ENCODE measurements at places on chromosomes 4 and X.

DNA sequence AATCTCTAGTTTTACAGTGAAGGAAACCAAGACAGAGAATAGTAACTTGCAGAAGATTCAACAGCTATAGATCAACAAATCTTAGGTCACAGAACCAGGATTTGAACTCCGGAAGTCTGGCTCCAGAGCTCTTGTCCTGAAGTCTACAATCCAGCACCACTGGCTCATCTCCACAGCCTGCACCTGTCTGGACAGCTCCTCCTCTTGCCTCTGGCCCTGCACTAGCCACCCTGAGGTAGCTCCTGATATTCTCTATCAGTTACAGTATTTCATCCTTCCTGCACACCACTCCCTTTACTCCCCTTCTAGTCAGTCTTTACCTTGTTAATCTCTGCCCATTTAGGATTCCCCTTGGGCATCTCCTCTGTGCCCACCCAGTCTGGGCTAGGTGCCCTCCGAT lies 58.1 kb upstream of the LNX1 start:
- no peak for DNase-seq

GRCh38 chr4:173821036-173821435 lies 291.0 kb upstream of the HAND2 start:
- no peak for DNase-seq

DNA sequence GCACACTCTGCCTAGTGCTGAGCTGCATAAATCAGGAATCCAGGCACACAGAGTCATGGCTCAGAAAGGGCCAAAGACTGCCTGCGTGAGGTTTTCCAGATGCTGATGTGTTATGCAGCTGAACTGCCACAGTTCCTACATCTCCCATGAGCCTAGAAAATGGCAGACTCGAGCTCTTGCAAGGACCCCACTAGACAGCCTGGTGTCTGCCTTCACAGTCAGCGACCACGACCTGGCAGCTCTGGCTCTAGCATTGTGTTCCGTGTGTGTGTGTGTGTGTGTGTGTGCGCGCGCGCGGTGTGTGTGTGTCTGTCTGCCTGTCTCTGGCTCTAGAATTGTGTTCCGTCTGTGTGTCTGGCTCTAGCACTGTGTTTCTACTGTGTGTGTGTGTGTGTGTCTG lies 203.6 kb upstream of the AGTR2 start:
- no peak for DNase-seq

- DNase-seq: no peak
These were observed 431.8 kb upstream of the DIPK2B start for GRCh38 chrX:45632506-45632905.

GRCh38 chr4:56689201-56689969 lies 8.3 kb upstream of the HOPX start:
- peak; percentile 12 for DNase-seq

DNA sequence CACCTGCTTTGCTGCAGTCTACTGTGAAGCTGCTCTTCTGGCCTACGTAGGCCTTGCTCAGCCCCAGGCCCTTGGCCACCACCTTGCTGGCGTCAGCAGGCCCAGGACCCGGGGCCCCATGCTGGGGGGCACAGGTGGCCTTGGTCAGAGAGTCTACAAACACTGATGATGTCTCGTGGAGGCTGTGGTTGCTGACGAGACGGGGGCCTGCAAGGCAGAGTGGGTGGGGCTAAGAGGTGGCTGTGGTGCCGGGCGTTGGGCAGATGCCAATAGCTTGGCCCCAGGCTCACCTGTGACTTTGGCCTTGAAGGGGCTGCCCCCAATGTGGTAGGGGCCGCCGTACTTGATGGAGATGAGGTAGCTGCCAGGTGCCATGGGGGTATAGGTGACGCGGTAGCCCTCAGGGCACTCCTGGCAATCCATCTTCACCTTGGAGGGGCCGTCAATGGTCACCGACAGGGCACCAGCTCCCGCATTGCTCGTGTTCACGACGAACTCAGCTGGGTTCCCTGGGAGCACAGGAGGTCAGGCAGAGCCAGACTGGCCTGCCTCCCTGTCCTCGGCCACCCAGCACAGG lies 25.0 kb downstream of the FLNA start:
- DNase-seq: no peak
